ENCODE measurements at places on chromosomes 2 and 18.

- no peak for DNase-seq
Measured at GRCh38 chr2:33354981-33355380, 121.5 kb upstream of the RASGRP3 start.

DNA sequence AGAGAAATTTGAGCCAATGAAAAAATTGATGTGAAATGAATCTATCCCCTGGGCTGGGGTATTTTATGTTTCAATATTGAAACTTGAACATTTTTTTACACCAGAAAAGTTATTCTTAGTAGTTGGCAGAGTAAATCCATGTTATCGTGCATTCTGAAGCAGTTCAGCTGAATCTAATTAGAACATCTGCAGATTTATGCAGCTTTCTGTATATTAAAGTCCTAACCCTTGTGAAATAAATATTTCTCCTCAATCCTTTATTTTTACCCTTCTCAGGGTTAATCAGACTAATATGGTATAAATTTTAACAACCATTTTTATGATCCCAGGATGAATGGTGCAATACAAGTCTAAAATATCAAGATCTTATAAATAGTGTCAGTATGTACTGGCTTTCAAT is 69.5 kb downstream of the CDH20 start:
- DNase-seq = no peak

DNA sequence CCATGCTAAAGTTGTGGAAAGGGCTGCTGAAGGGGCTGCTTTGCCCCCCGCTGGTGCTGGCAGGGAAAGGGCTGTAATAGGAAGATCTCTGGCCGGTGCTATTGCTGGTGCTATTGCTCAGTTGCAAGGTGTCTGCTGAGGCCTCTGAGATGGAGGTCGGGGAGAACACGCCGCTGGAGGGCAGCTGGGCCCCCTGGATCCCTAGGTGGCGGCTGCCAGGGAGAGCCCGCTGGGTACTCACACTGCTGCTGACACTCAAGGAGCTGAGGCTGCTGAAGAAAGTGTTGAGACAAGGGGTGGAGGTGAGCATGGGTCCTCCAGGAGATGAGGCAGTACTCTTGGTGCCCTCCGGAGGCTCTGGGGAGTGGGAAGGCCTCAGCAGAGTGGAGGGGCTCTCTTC is 4.2 kb downstream of the FOXI3 start:
- no peak for DNase-seq

DNA sequence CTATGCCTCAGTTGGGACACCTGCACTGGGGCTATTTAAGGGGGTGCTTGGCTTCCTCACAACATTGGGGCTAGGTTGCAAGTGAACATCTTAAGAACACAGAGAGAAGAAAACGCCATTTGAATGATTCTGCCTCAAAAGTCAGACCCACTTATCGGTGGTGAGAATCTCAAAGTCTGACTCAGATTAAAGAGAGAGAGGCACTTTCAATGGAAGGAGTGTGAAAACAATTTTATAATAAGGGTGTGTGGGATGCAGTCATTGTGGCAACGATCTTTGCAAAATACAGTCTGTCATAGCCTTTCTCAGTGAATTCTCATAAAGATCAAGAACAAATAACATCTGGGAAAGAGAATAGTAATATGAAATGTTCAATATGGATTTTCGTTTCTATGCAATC is 41.8 kb downstream of the CCDC102B start:
- DNase-seq = no peak

- no peak for DNase-seq
Measured at GRCh38 chr2:135573620-135574019, 42.3 kb downstream of the R3HDM1 start.

DNA sequence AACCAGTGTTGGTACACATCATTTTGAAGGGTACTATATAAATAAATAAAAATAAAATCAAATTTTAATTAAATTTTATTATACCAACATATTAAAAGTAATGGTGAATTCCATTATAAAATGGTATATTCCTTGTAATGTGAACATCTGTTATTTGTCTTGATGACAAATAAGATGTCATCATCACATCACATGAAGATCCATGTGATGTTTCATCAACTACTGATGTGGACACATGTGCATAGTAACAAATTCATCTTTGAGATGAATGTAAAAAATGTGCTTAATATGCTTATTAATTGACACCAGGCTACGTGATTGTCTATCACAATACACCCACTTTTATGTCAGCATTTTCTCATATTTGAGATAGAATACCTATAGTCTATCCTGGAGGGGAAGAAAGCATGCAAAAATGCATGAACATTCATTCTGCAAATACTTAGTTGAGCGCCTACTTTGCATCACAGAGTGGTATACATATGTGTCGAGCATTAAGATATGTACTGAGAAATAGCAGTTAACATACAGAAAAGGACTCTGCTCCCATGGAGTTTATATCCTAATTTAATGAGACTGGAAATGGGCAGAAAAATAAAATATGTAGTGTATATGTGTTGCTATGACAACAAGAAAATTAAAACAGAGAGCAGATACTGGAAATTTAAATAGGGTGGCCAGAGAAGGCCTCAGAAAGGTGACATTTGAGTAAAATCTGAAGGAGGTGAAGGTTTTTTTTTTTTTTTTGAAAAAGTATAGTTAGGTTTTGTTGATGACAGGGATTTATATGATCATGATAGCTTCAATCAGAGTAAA is 281.1 kb downstream of the ARHGAP15 start:
- DNase-seq = no peak

GRCh38 chr2:70420143-70420542 is 118.3 kb upstream of the FAM136A start:
- no peak for DNase-seq

GRCh38 chr2:74444498-74445318 is 3.0 kb upstream of the RTKN start:
- no peak for DNase-seq

DNA sequence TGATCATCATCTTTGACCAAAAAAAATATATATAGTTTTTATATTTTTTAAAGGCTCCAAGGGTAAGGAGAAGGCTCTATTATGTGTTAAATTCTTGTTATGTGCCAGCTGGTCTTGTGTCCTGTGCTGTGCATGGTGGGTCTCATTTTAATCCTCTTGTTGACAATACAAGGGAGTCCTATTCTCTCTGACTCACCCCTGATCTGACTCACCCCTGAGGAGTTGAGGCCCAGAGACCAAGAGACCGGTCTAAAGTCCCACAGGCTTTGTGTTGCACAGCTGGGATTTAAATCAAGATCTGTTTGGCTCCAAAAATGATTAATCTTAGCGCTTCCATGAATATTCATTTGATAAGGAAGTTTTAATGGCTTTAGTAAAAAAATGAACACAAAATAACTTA is 25.7 kb downstream of the MC2R start:
- DNase-seq = no peak

DNA sequence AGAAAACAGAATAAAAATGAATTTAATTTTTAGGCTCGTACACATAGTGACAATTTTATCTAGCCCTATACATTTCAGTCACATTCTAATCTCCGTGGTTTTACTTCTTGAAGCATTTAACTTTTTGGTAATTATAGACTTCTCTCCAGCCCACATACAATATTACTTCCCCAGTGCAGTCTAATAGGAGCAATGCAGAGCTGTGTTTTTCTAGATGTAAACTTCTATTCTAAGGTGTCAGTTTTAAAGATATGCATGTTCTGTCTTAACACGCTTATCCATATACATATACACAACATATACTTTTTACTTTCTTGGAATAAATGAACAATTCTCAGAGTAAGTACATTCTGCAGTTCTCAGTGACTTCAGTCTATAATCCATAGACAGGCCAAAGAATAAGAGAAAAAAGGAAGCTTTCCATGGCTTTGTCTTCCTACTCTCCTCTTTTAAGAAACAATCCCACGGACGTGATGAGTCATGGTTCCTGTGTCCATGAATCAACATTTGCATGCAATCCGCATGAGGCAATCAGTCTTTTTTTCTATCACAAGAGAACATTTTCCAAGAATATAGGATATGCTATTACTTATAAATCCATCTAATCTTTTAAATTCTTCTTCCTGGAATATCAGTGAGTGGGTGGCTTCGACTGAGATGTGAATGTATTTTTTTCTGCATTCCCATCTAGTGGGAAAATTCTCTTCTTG is 42.8 kb downstream of the CCDC102B start:
- DNase-seq = no peak

- no peak for DNase-seq
Measured at GRCh38 chr2:85476624-85477023, 58.1 kb downstream of the SH2D6 start.

- no peak for DNase-seq
Measured at GRCh38 chr2:59888015-59888414, 665.4 kb downstream of the BCL11A start.

DNA sequence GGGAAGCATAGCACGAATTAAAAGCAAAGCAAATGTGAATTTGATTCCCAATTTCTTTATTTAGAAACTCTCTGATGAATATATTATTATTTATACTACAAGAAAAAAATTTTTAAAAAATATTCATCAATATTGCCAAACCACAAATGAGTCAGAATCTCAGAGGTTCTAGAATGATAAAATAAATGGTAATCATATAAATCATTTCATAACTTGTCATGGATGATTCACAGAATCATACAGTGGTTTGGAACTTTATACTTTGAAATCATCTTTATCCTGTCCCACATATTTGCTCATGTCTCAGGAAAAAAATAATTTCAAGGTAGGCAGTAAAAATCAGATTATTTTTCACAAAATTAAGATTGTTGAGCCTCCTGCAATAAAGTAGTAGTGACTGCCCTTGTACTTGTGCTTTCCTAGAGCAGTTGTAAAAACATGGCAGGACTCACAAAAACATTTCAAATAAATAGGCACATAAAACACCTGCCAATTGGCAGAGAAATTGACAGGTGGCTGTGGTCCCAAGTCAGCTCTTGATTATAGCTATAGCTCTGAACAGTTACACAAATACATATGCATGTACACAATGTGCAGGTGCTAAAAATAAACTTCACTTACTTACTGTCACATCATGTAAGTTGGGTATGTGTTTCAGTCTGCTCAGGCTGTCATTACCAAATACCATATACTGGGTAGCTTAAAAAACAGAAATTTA is 273.9 kb upstream of the SESTD1 start:
- DNase-seq = no peak

GRCh38 chr2:173986805-173987204 is 21.6 kb upstream of the SP3 start:
- DNase-seq = no peak

- no peak for DNase-seq
Measured at GRCh38 chr2:118923371-118923770, 18.6 kb upstream of the MARCO start.

GRCh38 chr2:206585335-206585734 is 57.0 kb upstream of the FAM237A start:
- DNase-seq = no peak

GRCh38 chr2:226655871-226656270 is 143.7 kb downstream of the IRS1 start:
- no peak for DNase-seq

GRCh38 chr2:6418291-6418690 is 447.4 kb downstream of the CMPK2 start:
- no peak for DNase-seq

GRCh38 chr2:27888790-27889189 is 1.4 kb downstream of the RBKS start:
- DNase-seq = no peak

GRCh38 chr2:83368916-83369315 is 1090.2 kb downstream of the SUCLG1 start:
- no peak for DNase-seq

GRCh38 chr2:156332284-156332533 is 312 bp downstream of the NR4A2 start:
- no peak for DNase-seq

DNA sequence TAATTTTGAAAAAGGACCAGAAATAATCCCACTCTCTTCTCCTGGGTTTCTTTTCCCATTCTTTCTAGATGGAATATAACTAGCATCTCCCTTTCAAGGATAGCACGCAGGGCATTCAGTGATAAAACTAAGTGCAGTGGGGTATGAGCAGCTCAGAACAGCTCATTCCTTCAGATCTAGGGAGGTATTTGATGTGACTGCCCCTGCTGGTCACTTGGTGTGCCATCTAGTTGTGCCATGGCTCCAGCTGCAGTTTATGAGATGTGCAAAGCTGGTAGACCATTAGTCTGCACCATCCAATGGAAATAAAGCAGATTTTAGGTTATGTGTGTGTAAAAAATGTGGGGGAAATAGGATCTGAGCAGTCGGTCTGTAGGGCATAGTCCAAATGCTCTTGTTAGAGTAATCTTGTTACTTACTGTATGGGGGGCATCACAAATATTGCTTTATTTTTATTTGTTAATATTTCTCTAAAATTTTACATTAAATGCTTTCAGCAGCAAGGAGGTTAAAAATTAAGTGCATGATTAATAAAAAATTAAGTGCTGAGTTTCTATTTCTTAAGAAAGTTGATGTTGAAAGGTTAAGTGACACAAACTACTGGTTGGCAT is 38.9 kb downstream of the CTAGE1 start:
- no peak for DNase-seq

GRCh38 chr18:74277296-74277695 is 14.5 kb downstream of the CYB5A start:
- DNase-seq = peak; percentile 51

GRCh38 chr2:19140463-19141208 is 217.8 kb downstream of the OSR1 start:
- no peak for DNase-seq

DNA sequence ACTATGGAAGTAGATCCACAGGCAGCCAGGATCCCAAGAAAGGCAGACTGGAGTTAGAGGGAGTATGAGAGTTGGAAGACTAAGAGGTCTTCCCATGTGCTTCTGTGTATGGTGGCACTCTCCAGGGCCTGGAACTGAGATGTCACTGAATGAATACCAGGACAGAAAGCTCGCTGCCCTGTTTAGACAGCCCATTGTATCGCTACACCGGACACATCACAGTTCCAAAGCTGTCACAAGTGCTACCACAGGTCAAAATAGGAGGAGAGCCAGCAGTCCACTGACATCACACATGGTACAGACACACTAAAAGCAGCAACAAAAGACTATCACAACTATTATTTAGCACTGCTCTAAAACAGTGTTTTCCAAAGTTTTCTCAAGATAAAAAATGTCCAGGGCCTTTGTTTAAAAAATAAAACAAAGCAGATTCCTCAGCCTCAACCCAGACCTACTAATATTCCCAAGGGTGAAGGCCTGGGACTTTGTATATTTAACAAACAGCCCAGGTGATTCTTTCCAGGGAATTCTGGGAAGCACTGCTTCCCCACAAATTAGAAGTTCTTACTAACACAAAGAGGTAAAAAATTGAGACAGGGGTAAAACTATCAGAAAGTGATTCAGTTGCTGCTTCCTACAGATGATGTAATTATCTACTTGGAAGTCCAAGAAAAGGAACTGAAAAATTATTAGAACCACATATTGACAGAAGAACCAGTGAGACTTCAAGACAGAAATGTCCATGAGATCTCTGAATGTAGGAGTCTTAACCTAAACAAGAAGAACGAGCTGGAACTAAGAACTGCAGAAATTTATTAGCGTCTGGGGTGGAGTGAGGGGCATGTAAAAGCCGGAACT is 116.0 kb downstream of the DTNB start:
- DNase-seq = no peak

DNA sequence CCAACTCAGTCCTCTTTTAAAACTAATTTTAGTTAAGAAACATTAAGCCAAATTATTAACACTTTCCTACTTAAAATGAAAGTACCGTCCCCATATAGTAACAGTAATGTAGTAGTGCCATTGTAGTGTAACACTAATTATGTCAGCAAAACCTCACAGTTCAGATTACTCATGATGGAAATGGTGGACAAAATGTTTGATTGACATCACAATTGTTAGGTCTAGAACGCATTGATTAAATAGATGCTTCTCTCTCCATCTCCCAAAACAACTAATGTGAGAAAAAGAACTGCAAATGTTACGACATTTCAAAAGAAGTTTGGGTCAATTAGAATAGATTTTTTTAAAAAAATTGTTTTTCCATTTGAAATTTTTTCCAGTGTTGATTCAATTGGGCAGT is 1.2 kb upstream of the ATF2 start:
- DNase-seq = no peak

- DNase-seq = no peak
Measured at GRCh38 chr2:85905187-85905666, 16.4 kb upstream of the ST3GAL5 start.

Measured in liver (tissue), 10 donors.